ENCODE measurements at places on chromosomes 11 and 22.

DNA sequence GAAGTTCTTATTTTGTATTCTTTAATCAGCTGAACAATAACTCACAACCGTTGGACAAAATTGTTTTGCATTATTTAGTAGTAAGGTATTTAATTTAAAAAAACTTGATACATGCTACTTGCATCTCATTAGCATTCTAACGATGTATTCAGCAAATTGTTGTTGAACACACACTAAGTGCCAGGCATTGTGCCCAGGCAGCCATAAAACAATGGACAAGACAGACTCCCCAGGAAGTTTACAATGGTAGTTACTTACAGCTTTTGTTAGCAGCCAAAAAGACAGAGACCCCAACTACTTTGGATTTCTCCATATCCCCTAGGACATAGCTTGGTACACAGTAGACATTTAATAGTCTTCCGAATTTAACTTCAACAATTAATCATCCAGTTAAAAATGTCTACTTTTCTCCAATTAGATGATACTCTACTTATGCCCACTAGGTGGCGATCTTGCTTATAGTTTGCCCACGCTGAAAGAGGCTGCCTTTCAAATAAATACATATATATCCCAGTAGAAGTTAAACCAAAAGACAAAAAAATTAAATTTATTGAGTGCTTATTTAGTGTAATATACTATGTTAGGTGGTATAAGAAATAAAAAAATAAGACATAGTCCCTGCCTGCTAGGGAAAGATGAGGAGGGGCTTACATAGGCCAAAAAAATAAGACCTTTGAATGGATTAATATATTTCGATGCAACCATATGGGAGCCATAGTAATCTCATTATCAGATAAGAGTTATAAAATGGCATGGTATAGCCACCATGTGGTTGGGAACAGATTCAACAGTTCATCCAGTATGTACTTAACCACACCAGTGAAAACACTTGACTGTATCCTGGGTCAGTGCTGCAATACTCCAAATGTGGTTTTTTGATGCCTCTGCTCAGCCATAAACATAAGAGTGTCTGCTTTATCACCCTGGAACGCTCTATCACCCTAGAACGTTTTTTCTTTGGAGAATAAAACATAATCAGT lies 2.0 kb upstream of the FJX1 start:
- DNase-seq: peak; percentile 70

- DNase-seq: no peak
Measured at GRCh38 chr11:65829459-65829858, 4.3 kb upstream of the SNX32 start.

- no peak for DNase-seq
Measured at GRCh38 chr11:69099180-69099579, 50.4 kb downstream of the TPCN2 start.

DNA sequence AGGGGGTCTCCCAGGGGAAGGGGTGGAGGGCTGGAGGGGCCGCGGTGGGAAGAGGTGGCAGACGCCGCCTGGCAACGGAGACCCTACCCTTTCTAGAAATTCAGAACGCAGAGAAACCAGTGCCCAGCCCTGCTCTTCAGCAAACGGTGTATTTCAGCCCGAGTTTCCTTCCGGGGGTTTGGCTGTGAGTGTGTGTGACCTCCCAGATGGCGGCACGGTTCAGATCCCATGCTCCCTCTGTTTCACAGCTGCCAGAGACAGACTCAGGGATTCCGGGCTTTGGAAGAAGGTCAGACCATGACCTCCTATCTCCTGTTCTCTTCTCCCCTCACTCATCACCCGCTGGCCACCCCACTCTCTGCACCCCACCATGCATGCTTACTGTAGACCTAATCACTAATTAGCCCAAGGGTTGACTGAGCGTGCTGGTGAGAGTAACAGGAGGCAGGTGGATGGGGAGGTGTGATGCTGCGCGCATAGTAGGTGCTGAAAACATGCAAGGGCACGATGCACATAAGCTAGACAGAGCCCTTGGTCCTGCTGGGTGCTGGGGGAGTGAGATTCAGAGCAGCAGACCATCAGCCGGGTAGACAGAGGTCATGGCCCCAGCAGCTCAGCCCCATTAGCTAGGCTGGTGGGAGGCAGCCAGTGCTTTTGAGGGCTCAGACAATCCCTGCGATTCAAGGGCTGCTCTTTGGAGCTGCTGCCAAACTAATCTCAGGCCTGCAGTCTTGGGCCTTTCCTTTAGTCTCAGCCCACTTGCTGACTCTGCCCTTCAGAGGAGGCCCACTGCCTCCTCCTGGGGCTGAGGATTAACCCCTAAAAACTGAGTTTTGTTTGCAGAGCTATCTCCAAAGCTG lies 256.5 kb upstream of the CADM1 start:
- DNase-seq: peak; percentile 60

DNA sequence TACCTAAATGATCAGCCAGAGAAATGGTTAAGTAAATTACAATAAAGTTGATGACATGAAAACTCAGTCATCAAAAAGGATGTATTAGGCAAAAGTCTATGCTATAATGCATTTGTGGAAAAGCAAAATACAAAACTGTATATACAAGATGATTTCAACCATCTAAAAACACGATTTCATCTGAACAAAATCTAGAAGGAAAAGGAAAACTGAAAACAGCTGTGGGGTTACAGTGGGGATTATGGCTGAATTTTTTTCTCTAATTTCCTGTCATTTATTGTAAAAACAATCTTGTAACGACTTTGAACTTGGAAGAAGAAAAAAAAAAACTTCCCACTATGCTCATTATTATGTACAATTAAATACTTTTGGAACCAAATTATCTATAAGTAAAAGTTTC lies 30.3 kb downstream of the CHEK2 start:
- DNase-seq: no peak

- no peak for DNase-seq
Measured at GRCh38 chr11:78985663-78986062, 411.0 kb upstream of the NARS2 start.

- DNase-seq: no peak
Measured at GRCh38 chr11:18304745-18305144, 17.2 kb downstream of the HPS5 start.

Data from neural progenitor cell (in vitro differentiated cells).